ENCODE measurements at places on chromosomes 1 and 21. TPM values are rescaled to one million over a fixed set of nuclear protein-coding genes. Genes with fewer than 3 reads are reported as not detected.

GRCh38 chr1:10106756-10107475 lies 74.2 kb downstream of the UBE4B start:
- DNase-seq: no peak

The SMCP gene
- not detected for polyA plus RNA-seq

GRCh38 chr1:97832481-97832880 lies 88.4 kb downstream of the DPYD start:
- DNase-seq: no peak

DNA sequence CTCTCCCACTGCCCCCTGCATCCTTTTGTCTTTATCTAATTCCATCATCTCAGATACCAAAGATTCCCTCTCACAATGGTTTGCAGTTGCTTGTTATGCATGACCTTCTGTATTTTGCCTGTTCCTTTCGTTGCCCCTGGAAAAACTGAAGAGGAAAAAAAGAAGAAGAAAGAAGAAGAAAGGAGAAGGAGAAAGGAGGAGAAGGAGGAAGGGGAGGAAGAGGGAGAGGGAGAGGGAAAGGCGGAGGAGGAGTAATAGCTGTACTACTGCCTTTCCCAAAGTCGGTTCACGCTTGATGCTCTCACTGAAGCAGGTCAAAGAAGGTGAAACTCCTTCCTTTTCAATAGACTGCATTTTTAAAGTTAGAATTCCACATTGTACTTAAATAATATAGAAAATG lies 513.8 kb downstream of the PTPRC start:
- DNase-seq: no peak

- DNase-seq: no peak
Observed at GRCh38 chr1:73576083-73576482, 621.9 kb downstream of the LRRIQ3 start.

- DNase-seq: no peak
Observed at GRCh38 chr1:240139511-240139910, 47.8 kb downstream of the FMN2 start.

DNA sequence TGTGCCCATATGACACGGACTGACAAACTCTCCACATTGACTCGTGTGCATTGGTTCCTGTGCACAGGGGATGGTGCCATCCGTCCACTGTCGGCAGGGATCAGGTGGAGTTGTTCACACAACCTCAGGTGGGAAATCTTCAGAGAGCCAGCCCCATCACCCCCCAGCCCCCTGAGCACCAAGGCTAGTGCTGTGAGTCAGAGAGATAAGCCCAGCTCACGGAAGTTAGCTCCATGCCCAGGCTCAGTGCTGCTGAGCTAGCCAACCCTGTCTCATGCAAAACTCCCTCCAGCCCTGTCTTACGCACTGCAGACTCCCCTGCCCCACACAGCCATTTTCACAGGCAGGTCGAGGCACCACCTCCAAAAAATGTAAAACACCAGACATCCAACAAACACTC lies 139.0 kb upstream of the NGF start:
- DNase-seq: no peak

- DNase-seq: no peak
Observed at GRCh38 chr21:36148886-36149285, 7.7 kb upstream of the DOP1B start.

GRCh38 chr1:10835822-10836421 lies 39.5 kb upstream of the CASZ1 start:
- peak; percentile 57 for DNase-seq

The KCNK2 gene
- polyA plus RNA-seq: 69.2 TPM

- no peak for DNase-seq
Observed at GRCh38 chr1:226690460-226690982, 48.6 kb downstream of the ITPKB start.

DNA sequence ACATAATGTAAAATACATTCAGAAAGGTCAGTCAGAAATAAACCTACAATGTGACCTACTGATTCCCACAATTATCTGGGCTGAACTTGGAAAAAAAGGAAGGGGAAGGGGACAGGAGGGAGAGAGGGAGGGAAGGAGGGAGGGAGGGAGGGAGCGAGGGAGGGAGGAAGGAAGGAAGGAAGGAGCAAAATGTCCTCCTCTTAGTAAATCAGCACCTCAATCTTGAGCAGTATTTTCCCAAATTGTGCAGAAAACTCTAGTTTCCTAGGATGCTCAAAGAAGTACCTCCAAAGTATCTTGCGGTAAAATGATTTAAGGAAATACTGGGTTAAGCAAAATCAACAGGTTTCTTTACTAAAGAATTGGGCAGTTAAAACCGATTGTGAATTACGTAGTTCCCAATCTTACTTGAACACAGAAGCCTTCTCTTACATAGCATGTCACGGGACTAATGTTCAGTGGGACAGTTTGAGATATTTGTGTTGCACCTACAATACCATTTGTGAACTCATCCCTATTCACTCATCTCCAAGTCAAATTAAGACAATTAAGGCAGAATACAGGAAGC lies 51.0 kb upstream of the ASPM start:
- DNase-seq: no peak

The RPTN gene
- 0.05 TPM for polyA plus RNA-seq

DNA sequence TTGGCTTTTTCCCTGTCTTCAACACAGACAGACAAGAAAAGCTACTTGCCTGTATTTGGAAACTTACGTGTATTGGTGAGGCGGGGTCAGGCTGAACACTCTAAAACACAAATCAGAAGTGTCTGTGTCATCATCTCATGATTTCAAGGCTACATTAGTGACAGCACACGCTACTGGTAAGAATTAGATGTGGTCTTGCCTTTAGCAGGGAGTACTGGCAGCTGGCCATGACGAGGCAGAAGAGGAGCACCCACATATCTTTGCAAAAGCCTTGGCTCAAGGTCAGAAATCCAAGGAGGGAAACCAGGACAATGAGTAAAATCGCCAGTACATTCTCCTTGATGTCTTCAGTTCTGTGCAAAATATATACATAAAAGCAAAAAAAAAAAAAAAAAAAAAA lies 77.7 kb downstream of the PCNX2 start:
- no peak for DNase-seq

The MAB21L3 gene
- polyA plus RNA-seq: not detected

DNA sequence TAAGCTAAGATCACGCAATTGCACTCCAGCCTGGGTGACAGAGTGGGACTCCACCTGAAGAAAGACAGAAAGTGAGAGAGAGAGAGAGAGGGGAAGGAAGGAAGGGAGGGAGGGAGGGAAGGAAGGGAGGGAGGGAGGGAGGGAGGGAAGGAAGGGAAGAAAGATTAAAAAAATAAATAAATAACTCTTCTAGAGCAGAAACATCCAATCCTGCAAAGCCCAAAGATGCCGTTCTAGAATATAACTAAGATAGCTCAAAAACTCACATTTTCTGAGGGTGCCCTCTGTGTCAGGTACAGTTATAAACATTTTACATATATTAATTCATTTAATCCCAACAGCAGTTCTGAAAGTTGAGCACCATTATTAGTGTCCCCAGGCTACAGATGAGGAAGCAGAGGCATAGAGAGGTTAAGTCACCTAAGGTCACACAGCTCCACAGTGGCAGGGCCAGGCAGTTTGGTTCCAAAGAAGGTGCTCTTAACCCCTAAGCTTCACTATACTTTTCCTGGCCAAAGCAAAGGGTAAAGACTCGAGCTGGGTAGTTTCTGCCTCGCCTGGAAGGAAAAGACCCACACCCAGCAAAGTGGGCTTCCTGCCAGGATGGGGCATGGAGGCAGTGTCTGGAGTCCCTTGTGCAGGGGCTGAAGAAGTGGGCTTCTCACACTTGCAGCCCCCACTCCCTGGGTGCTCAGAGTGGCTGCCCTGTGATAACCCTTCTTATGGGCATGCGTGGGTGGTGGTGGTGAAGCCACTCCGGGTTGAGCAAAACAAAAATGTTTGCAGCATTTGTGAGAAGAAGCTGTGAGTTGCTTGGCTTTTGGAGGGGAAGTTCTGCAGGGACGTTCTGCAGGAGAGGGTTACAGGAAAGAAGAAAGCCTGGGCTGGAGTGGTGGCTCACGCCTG lies 7.9 kb upstream of the PIK3CD start:
- no peak for DNase-seq

GRCh38 chr1:193656841-193657240 lies 470.4 kb upstream of the B3GALT2 start:
- no peak for DNase-seq

GRCh38 chr1:180888870-180889269 lies 23.8 kb upstream of the KIAA1614 start:
- no peak for DNase-seq

DNA sequence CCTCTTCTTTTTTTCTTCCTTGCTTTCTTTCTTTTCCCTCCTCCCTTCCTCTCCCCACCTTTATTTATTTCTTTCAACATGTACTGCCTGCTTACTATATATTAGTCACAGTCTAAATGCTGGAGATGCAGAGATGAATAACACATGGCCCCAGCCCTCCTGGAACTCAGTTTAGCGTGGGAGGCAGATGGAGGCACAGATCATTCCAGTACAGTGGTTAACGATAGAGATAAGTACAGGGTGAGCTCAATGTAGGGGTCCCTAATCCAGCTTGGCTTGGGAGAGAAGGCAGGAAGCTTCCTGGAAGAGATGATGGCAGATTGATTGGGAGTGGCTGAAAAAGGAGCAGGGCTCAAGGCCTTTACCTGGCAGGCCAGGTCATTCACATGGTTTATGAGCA lies 55.6 kb upstream of the PPP2R5A start:
- DNase-seq: peak; percentile 92

The CCT3 gene
- polyA plus RNA-seq: 232 TPM

DNA sequence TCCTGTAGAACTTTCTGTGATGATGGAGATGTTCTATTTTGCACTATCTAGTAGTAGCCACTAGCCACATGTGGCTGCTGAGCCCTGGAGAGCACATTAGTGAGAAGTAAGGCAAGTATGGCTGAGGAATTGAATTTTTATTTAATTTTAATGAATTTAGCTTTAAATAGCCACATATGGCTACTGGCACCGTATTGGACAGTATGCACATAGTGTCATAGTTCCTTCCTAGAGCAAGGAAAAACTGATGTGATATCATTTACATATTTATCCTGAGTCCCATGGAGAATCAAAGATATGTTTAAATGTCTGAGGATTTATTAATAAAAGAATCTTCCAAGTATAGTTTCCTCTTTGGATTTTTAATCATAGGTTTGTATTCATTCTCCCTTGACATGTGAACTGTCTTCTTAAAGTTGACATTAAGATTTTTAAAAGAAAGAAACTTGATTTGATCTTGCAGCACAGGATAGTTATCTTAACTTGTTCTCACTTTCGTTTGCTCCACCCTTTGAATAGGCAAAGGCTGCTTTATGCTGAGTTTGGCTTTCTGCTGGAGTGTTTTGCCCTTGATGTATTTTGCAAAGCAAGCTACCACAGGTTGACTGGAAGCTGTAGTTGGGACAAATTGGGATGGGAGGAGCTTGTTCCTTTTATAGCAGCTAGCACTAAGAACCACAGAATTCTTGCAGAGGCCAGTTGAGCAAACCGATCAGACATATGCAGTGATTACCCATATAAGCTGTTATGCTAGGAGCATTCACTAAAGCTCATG lies 129.7 kb downstream of the VPS13D start:
- DNase-seq: no peak

The KIF17 gene
- polyA plus RNA-seq: 0.10 TPM

DNA sequence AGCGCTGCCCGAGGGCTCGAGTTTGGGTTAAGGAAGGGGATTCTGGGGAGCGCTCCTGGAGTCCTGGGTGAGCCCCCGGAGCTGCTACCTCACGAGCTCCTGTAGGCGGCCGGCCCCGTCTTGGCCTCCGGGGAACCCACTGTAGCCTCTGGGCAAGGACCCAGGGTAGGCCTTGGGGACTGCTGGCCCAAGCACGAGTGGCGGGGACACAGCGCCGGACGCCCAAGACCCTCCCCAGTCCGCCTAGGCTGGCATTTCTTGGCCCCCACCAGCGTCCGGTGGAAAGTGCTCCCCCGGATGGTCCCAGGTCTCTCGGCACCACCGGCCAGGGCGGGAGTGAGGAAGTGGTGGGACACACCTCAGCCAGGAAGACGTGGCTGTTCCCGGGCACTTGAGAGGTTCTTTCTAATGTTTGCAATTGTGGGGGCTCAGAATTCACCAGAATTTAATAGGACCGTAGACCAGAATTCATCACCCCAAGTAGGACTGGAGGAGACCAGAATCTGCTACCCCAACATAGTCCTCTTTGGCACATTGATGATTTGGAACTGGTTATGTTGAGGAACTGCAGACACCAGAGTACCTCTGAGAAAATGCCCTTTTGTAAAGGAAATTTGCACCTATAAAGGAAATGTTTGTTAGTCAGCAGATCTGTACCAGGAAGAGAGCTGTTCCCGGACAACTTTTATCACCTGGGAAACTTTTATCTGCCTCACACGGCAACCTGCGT lies 622 bp upstream of the TMPRSS2 start:
- no peak for DNase-seq

The RHEX gene
- polyA plus RNA-seq: not detected

GRCh38 chr1:67040405-67040804 lies 13.5 kb downstream of the SLC35D1 start:
- no peak for DNase-seq

GRCh38 chr1:37068260-37068659 lies 33.9 kb upstream of the GRIK3 start:
- DNase-seq: no peak

DNA sequence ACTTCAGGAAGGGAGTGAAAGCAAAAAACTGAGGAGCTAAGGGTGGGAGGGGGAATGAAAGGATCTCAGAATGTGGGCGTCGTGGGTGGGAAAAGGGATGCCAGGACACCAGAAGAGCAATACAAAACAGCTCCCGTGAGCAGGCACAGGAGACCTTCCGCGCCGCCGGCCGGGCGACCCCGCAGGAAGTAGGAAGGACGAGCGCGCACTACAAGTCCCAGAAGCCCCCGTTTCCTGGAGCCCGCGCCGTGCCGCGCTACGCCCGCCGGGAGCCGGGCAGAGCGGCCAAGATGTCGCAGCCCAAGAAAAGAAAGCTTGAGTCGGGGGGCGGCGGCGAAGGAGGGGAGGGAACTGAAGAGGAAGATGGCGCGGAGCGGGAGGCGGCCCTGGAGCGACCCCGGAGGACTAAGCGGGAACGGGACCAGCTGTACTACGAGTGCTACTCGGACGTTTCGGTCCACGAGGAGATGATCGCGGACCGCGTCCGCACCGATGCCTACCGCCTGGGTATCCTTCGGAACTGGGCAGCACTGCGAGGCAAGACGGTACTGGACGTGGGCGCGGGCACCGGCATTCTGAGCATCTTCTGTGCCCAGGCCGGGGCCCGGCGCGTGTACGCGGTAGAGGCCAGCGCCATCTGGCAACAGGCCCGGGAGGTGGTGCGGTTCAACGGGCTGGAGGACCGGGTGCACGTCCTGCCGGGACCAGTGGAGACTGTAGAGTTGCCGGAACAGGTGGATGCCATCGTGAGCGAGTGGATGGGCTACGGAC lies at the start of gene PRMT6:
PRMT6 (plus strand) TSS at position 249 of the 771 bp plus-strand sequence; CDS start at position 291, 42 bp downstream.
- peak; percentile 82 for DNase-seq

The GJB3 gene
- not detected for polyA plus RNA-seq
